CD4-positive, alpha-beta T cell (primary cell): ENCODE measurements at places on chromosomes 16 and 17. TPM values are rescaled to one million over a fixed set of nuclear protein-coding genes. Genes with fewer than 3 reads are reported as not detected.

The KCNH4 gene
- 0.17 TPM for total RNA-seq

The CLEC10A gene
- 0.96 TPM for total RNA-seq

- peak overlapping the region; percentile 67 for H3K4me3 ChIP-seq
- H3K27me3 ChIP-seq: no peaks in the 10 kb centered on the region
- DNase-seq: peak; percentile 36
- peaks cover 10% of the 10 kb centered on the region for H3K4me1 ChIP-seq
Observed at GRCh38 chr17:59221159-59221847, 992 bp downstream of the GDPD1 start.

DNA sequence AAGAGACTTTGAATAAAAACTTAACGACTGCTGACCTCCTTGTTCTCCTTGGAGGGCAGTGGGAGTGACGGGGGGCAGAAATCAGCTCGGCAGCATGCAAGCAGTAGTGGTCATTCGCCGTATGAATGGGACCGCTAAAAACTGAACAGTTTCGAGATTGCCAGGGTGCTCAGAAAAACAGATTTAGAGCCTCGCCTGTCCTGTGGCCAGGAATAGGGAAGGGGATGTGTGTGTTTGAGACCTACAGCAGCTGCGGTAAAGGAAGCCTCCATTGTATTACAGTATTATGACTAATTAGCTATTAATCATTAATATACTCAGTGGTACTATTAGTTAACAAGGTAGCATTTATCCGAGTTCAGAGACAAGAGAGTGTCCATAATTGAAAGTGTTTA is 670 bp upstream of the ZNF652 start:
- H3K27me3 ChIP-seq: no peaks in the 10 kb centered on the region
- no peak for DNase-seq
- peaks cover 34% of the 10 kb centered on the region for H3K4me1 ChIP-seq
- no peaks in the 10 kb centered on the region for H3K36me3 ChIP-seq
- H3K4me3 ChIP-seq: peak overlapping the region; percentile 44

DNA sequence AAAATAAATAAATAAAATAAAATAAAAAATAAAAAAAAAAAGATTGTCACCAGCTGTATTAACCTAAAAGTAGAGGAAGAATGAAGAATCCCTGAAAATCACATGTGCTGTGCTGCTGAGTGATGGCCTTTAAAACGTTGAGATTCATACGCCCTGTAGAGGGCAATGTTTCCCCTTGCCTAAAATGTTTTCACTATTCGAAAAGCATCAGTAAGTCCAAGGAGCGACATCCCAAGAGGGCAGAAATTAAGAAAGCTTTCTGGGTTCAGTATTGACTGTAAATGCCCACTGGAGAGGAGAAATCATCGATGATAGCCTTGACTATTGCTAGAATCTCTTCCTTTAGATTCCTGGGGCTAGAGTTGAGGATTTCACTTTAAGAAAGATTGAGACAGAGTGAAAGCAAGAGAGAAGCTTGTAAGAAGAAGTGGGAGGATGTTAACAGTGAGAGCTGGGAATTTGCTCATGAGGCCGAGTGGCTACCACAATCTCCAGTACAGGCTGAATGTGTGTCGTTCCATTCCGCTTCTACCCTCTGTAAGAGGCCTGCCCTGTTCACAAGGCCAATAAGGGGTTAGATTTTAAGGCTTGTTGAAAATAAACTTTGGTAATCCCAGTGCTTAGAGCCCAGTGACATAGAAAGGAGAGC is 170.8 kb upstream of the FAM20A start:
- H3K36me3 ChIP-seq: no peaks in the 10 kb centered on the region
- DNase-seq: no peak
- no peak overlapping the region for H3K27ac ChIP-seq
- H3K4me3 ChIP-seq: no peak overlapping the region
- no peaks in the 10 kb centered on the region for H3K27me3 ChIP-seq

- no peaks in the 10 kb centered on the region for H3K4me1 ChIP-seq
- no peak overlapping the region for H3K27ac ChIP-seq
- no peak for DNase-seq
- no peak overlapping the region for H3K4me3 ChIP-seq
Observed at GRCh38 chr17:62782730-62783270, 25.3 kb downstream of the MARCHF10 start.

- peaks cover 2% of the 10 kb centered on the region for H3K4me1 ChIP-seq
- H3K27ac ChIP-seq: no peak overlapping the region
Observed at GRCh38 chr16:69600202-69600601, 34.4 kb downstream of the NFAT5 start.

DNA sequence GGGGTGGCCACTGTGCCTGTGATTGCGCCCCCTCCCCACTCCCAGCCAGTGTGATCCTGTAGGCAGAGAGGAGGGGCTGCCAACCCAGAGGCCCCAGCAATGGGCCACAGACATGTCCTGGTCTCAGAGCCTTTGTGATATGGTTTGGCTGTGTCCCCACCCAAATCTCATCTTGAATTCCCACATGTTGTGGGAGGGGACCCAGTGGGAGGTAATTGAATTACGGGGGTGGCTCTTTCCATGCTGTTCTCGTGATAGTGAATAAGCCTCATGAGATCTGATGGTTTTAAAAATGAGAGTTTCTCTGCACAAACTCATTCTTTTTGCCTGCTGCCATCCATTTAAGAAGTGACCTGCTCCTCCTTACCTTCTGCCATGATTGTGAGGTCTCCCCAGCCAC is 56.8 kb upstream of the ZNF469 start:
- no peaks in the 10 kb centered on the region for H3K27me3 ChIP-seq
- H3K27ac ChIP-seq: no peak overlapping the region
- no peak for DNase-seq
- no peaks in the 10 kb centered on the region for H3K4me1 ChIP-seq
- H3K36me3 ChIP-seq: no peaks in the 10 kb centered on the region
- no peak overlapping the region for H3K4me3 ChIP-seq

- H3K27me3 ChIP-seq: peaks cover 7% of the 10 kb centered on the region
- no peak overlapping the region for H3K27ac ChIP-seq
- H3K36me3 ChIP-seq: no peaks in the 10 kb centered on the region
Observed at GRCh38 chr17:21462237-21462636, 86.1 kb downstream of the KCNJ12 start.

DNA sequence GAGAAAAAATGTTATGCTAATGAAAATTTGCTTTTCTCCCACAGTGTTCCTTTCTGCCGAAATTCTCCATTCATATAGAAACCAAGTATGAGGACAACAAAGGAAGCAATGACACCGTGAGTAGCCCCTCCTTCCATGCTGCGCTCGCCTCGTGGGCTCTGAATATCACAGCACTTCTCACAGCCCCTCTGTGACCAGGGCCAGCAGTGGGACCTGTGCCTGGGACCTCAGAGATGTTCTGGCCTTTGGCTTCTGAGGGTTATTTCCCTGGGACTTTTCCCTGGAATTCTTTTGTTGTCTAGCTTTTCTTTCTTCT is 139.6 kb upstream of the NOL11 start:
- H3K27ac ChIP-seq: no peak overlapping the region
- peaks cover 40% of the 10 kb centered on the region for H3K36me3 ChIP-seq
- DNase-seq: no peak
- H3K4me3 ChIP-seq: no peak overlapping the region
- no peaks in the 10 kb centered on the region for H3K4me1 ChIP-seq

DNA sequence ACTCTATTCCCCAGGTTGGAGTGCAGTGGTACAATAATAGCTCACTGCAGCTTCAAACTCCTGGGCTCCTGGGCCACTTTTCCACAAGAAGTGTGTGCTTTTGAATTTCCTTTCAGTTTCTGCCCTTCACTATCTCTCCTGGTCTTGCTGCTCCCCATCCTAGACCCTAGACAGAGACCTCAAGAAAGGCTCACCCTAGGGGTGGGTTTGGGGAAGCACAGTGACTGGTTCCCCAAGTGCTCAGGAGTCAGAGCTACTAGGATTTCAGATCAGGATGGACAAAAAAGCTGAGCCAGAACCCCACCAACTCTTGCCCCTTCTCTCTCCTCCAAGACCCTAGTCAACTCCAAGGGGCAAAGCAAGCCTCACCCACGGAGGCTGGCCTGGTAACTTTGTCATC is 1.6 kb upstream of the SEBOX start:
- H3K4me1 ChIP-seq: peaks cover 6% of the 10 kb centered on the region
- no peak overlapping the region for H3K27ac ChIP-seq
- H3K4me3 ChIP-seq: no peak overlapping the region
- H3K36me3 ChIP-seq: peaks cover 35% of the 10 kb centered on the region
- no peak for DNase-seq

GRCh38 chr17:33218698-33219601 is 74.1 kb downstream of the ASIC2 start:
- no peaks in the 10 kb centered on the region for H3K36me3 ChIP-seq
- no peak for DNase-seq
- H3K27ac ChIP-seq: no peak overlapping the region

- no peak overlapping the region for H3K27ac ChIP-seq
- H3K36me3 ChIP-seq: peaks cover 78% of the 10 kb centered on the region
- no peak for DNase-seq
Observed at GRCh38 chr17:17229416-17230384, 7.3 kb downstream of the FLCN start.

- no peak for DNase-seq
- H3K36me3 ChIP-seq: no peaks in the 10 kb centered on the region
Observed at GRCh38 chr16:57688487-57688986, 6.1 kb upstream of the DRC7 start.

DNA sequence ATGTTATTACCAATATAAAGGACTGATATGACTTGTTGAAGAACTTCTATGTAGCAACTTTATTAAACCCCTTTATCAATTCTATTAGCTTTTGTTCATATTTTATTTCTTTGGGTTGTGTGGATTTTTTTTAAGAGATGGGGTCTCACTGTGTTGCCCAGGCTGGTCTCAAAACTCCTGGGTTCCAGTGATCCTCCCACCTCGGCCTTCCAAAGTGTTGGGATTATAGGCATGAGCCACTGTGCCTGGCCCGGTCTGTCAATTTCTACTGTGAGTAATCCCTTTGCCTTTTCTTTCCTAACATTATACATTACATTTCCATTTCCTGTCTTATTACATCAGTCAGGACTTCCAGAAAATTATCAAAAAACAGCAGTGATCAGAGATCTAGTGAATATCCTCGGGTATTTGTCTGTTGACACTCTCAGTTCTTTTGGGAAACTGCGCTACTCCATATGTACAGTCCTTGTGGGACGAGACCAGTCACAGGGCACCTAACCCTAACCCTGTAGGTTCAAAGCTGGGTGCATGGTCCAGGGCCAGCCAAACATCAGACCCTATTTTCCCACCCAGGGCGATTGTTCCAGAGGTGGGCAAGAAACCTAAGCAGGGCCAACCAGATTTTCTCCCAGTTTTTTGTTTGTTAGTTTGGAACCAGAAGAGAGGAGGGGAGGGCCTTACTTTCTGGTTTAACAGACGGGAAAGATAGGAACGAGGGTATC is 1.7 kb upstream of the SLC47A1 start:
- H3K27me3 ChIP-seq: peaks cover 49% of the 10 kb centered on the region
- no peak overlapping the region for H3K27ac ChIP-seq
- peaks cover 16% of the 10 kb centered on the region for H3K4me1 ChIP-seq
- no peaks in the 10 kb centered on the region for H3K36me3 ChIP-seq
- DNase-seq: no peak

GRCh38 chr17:34275881-34276280 is 5.9 kb downstream of the CCL7 start:
- no peaks in the 10 kb centered on the region for H3K36me3 ChIP-seq
- peaks cover 13% of the 10 kb centered on the region for H3K27me3 ChIP-seq
- no peak overlapping the region for H3K4me3 ChIP-seq
- no peak overlapping the region for H3K27ac ChIP-seq

DNA sequence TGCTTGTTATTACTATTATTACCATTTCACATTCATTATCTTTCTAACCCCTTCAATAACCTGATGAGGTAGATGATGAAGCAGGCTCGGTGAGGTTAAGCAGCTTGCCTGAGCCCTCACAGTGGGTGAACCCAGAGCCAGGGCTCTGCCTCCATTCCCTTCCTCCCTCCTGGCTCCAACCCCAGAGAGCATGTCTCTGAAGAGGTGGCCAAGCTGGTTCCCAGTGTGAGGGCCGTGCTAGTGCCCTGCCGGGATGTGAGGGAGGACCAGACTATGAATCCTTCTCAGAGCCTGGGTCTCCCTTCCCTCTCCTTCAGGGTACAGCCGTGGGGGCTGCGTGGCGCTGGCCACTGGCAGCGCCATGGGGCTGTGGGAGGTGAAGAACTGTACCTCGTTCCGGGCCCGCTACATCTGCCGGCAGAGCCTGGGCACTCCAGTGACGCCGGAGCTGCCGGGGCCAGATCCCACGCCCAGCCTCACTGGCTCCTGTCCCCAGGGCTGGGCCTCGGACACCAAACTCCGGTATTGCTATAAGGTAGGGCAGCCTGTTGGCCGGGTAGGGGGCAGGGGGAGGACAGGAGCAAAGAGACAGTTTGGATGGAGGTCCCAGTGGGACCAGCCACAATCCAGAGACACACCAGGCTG is 49.6 kb downstream of the MRC2 start:
- no peaks in the 10 kb centered on the region for H3K4me1 ChIP-seq
- H3K4me3 ChIP-seq: no peak overlapping the region
- no peak for DNase-seq
- no peak overlapping the region for H3K27ac ChIP-seq
- no peaks in the 10 kb centered on the region for H3K36me3 ChIP-seq

GRCh38 chr17:64004903-64005733 is 7.0 kb downstream of the PRR29 start:
- peak overlapping the region; percentile 64 for H3K27ac ChIP-seq
- H3K36me3 ChIP-seq: peaks cover 80% of the 10 kb centered on the region
- peaks cover 52% of the 10 kb centered on the region for H3K4me1 ChIP-seq
- H3K27me3 ChIP-seq: no peaks in the 10 kb centered on the region
- no peak overlapping the region for H3K4me3 ChIP-seq

- DNase-seq: no peak
- no peak overlapping the region for H3K4me3 ChIP-seq
- no peaks in the 10 kb centered on the region for H3K36me3 ChIP-seq
- no peaks in the 10 kb centered on the region for H3K4me1 ChIP-seq
Observed at GRCh38 chr16:21088646-21089538, 61.8 kb downstream of the DNAH3 start.

- no peaks in the 10 kb centered on the region for H3K36me3 ChIP-seq
- no peaks in the 10 kb centered on the region for H3K27me3 ChIP-seq
- no peak overlapping the region for H3K27ac ChIP-seq
- no peaks in the 10 kb centered on the region for H3K4me1 ChIP-seq
- DNase-seq: no peak
Observed at GRCh38 chr16:75818491-75818890, 92.2 kb upstream of the CPHXL start.
